ENCODE measurements at places on chromosomes 3 and 15. TPM values are rescaled to one million over a fixed set of nuclear protein-coding genes. Genes with fewer than 3 reads are reported as not detected.

KCNAB1 gene
- 9.1 TPM for total RNA-seq

FSD2 gene
- not detected for total RNA-seq

CCDC33 gene
- 10.2 TPM for total RNA-seq

SH2D7 gene
- total RNA-seq, result not detected

GOLGA8S gene
- 0.65 TPM for total RNA-seq

IL20RB gene
- total RNA-seq, result 4.3 TPM

MAP6D1 gene
- total RNA-seq, result 2.1 TPM

FANCI gene
- total RNA-seq, result 8.2 TPM

TIGIT gene
- total RNA-seq, result 0.78 TPM

CAPN3 gene
- 18.9 TPM for total RNA-seq

CERS3 gene
- not detected for total RNA-seq

TATDN2 gene
- 37.8 TPM for total RNA-seq

FBXW12 gene
- 0.23 TPM for total RNA-seq

COL6A6 gene
- total RNA-seq, result 0.34 TPM

ZMYND10 gene
- 0.26 TPM for total RNA-seq

TNFAIP8L3 gene
- 20.6 TPM for total RNA-seq

TBC1D21 gene
- total RNA-seq, result not detected

UROC1 gene
- not detected for total RNA-seq

PLA2G4E gene
- total RNA-seq, result 0.34 TPM

HLTF gene
- total RNA-seq, result 36.8 TPM

GPR171 gene
- 4.7 TPM for total RNA-seq

GOLGA8R gene
- 9.9 TPM for total RNA-seq

CHRD gene
- 16.8 TPM for total RNA-seq

MYRIP gene
- 4.8 TPM for total RNA-seq

AMIGO3 gene
- not detected for total RNA-seq

CLRN1 gene
- not detected for total RNA-seq

SNX22 gene
- total RNA-seq, result 0.31 TPM

GRM2 gene
- total RNA-seq, result 0.23 TPM

CCR3 gene
- not detected for total RNA-seq

PP2D1 gene
- total RNA-seq, result not detected

PLCH1 gene
- 7.8 TPM for total RNA-seq

BNC1 gene
- 1.1 TPM for total RNA-seq

LRTM1 gene
- not detected for total RNA-seq

Measured in ureter (tissue), 1 donor.